ENCODE measurements at places on chromosomes 7 and 10.

DNA sequence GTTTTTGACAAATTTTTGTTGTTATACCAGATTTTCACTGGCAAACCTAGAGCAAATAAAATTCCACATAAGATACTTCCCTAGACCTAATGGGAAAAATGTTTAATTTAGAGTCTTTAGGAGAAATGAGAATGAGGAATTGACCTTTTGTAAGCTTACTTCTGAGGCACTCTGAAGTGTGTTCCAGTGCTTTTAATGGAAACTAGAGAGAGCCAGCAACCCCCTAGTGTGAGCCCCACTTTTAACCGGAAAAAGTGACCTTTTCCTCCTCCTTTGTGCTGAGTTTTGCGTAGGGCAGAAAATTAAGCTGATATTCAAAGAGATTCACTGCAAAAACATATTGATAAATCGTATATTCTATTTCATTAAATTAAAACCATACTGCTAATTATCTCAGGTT is 5.2 kb downstream of the IKZF1 start:
- no peak for DNase-seq

DNA sequence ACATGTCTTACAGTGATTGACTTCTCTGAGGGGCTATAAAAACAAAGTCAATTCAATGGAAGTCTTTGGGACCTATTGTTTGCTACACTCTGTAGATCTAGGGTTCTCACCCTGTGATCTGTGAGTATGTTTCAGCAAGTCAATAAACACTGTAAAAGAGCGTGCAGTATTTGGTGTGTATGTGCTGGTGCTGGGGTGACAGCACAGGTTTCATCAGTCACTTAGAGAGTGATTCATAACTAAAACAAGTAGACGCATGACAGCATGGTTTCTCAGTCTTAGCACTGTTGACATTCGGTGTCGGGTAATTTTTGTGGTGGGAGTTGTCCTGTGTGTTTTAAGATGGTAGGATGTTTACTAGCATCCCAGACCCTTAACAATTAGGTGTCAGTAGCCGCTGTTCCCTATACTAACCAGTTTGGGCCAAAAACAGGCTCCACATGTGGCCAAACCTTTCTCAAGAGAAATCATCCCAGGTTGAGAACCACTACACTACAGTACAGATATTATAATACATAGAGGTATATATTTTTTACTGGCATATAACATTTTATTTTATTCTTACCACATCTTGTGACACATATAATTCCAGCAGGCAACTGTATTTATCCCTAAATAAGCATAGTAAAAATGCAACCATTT is 411.8 kb downstream of the ARL4A start:
- DNase-seq: no peak

GRCh38 chr10:117609095-117609795 is 66.7 kb downstream of the EMX2 start:
- DNase-seq: peak; percentile 25

DNA sequence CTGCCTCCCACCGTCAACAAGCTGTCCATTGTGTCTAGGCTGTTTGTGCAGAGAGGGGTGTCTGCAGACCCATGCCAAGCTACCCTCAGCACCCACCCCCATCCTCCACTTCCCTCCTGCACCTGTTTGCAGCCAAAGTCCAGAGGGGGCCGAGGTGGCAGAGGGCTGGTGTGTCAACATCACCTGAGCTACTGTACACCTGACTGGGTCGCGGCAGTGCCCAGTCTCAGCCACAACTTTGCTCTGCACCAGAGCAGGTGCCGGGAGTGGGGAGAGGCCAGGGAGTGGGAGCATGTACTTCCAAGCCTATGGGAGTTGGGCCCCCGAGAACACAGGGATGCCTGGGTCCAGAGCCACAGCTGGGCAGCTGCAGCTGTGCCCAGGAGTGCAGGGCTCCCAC is 93.1 kb downstream of the AUTS2 start:
- DNase-seq: no peak

GRCh38 chr7:100486753-100487446 is 3.2 kb downstream of the NYAP1 start:
- peak; percentile 22 for DNase-seq

- peak; percentile 30 for DNase-seq
Observed at GRCh38 chr10:119724593-119725516, 995 bp upstream of the INPP5F start.

- DNase-seq: no peak
Observed at GRCh38 chr10:133441780-133442179, 12.0 kb upstream of the SCART1 start.

DNA sequence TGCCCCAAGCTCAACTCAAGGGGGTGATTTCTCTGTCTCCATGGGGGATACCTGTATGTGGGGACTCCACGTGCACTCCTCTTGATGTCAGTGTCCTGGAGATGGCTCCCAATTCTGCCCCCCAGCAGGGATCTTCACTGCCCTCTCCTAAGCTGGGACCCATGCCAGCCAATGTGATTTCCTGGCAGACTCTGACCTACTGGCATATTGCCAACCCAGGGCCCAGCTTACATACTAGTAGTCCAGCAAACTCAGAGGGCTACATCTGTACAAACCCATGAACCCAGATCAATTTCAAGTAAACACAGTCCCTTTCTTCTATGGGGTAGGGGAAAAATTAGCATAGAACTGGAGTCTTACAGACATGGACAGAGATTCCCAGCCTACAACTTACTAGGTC is 26.2 kb upstream of the BMPR1A start:
- DNase-seq: no peak

DNA sequence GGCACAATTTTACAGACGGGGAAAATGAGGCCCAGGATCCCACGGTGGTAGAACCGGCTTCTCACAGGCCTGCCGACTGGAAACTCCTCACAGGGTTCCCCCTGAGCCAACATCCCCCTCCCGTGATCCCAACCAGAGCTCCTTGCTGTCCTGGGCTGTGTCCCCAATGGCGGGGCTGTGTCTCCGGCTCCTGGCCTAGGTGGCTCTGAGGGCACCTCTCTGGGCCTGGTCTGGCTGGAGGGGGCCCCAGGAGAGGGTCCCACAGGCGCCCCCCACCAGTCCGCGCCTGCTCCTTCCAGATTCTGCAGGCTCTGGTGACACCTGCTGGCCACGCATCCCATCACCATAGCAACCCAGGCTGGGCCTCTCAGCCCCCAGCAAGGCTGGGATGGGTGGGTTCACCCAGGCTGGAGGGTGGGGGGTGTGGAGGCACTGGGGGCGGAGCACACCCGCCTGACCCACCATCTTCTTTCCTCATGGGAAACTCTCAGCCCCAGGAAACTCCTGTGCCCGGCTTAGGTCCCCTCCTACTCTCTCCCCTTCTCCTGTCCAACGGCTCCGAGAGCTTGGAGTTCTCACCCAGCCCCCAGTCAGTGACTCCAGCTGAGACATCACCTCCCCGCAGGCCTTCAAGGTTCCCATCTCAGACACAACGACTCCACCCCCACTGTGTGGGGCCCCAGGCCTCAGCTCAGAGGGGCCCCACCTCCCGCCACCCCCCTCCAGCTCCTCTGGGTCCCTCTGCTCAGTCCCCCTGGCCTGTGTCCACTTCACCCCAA is 27.1 kb upstream of the TNRC18 start:
- peak; percentile 31 for DNase-seq

DNA sequence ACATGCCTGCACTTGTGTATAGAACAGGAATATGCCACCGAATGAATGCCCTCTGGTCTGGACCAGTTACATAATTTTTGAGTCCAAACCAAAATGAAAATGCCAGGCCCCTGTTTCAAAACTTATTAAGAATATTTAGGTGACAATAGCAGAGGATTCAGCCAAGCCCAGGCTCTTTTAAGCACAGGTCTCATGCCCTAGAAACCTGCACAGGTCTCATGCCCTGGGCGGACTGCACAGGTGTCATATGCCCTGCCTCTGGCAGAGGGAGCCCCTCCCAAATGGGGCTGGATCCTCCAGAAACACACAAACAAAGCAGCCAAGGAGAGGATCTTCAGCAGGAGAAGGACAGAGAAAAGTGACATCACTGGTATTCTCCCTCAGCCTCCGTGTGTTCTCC is 605.4 kb upstream of the NRP1 start:
- no peak for DNase-seq

DNA sequence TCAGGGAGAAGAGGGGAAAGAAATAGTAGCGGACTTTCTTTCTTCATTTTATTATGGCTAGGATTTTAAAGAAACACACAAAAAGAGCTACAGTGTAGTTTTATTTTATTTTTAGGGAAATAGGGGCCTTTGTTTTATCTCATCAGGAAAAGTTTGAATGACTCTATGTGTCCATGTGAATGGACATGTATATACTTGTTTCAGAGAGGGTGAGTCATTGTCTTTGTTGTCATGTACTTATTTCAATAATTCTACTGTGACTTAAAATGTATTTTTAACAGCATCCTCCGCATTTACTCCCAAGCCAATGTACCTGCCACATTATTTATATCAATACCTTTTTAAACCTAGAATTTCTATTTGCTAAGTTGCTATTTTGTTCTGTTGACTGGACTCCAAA is 569.5 kb downstream of the SORCS3 start:
- DNase-seq: no peak

DNA sequence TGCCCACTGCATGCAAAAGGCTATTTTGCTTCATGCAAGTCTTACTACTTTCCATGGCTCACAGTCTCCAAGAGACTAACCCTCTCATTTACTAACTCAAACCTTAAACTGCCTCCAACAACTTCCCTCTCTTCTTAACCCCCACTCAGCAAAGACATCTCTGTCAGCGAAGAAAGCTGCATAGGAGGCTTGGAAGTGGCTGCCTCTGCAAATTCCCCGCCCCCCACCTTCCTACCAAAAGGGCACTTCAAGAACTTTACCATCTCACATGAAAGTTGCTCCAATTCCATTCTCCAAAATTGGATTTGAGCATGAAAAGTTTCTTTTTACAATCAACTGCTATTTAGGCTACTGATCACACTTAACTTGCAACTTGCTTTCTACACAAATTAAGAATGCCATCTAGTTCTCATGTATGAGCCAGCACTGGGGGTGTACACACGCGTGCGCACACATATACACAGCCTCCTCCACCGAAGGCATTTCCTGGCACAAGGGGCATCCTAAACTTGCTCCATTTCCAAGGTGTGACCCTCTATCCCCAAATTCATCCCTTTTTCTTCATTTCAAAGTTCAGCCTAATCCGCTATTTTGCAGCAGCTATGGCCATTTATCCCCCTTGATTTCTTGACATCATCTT is 1.8 kb downstream of the CCDC6 start:
- DNase-seq: no peak

- DNase-seq: no peak
Observed at GRCh38 chr7:12422554-12423320, 19.1 kb upstream of the VWDE start.

DNA sequence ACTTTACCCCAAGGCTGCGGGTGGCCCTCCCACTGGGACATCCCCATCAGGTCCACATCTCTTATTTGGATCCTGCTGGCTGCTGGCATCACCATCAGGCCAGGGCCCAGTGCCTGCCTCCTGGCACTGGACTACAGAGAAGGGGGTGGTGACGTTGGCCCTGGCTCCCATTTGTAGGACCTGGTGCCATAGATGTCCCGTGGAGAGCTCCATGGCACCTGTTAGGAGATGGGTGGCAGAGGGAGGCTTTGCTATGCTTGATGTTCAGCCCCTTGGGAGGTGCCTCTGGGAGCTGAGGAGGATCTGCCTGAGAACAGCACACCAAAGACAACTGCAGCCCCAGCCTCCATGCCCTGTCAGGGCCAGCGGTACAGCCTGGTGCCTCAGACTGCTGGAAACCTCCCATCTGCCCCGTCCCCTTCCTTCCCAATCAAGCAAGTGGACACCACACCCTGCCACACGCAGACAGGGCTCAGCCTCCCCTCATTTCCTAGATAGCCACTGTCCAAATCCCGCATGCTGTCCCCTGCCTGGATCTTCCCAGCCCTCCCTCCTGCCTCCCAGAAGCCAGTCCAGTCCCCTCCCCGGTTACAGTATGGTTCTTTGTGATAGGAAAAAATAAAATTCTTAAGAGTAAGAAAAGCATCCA is 230.0 kb upstream of the GRB10 start:
- DNase-seq: no peak

- DNase-seq: no peak
Observed at GRCh38 chr7:33882950-33883670, 22.2 kb upstream of the BMPER start.

DNA sequence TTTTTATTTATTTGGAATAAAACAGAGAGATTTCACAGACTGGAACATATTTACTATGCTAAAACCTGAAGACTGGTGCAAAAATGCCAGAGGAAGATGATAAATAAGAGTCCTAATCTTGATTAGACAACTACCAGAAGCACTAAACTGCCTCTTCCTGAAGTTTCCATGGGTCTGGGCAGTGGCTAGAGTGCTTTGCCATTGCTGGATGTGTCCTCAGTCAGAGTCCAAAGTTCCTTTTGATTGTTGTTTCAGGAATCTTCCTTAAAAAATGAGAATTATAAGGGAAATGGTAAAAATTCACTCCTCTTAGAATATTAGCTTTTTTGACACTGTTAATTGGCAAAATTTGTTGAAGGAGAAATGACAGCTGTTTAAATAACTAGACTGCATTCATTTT is 86.3 kb upstream of the AHR start:
- no peak for DNase-seq

DNA sequence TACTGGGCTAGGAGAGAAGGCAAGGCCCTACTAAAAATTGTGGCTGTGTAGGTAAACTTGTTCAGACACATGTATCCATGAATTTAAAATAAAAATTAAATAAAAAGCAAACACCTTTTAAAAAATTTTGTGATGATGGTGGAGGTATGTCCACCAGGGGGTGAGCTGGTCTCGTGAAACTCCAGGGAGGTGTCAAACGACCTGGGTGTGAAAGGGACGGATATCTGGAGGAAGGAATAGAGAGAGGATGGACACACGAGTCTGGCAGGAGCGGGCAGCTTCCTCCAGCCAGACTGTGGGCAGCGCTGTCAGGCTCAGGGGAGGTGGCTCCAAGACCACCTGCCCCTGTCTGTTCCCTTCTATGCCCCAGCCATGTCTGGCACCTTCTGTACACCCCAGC is 34.8 kb upstream of the DMBT1 start:
- DNase-seq: no peak

- DNase-seq: no peak
Observed at GRCh38 chr10:113235508-113235907, 285.5 kb downstream of the TCF7L2 start.

DNA sequence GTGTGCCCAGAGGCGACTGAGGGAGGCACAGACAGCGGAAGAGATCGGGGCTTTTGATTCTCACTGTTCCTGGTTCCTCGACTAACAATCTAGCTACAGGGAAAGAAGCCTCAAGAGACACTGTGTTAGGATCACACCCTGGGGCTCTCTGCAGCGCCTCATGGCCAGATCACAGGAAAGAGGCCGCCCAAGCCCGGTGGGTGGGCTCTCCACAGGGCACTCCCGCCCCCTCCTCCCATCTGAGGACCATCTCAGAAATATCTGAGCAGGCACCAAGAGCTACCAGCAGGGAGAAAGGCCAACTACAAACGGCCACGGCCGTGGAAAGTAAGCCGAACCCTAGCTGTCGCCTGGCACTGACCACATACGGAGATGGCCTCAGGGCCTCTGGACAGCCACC is 224.2 kb downstream of the MLLT10 start:
- no peak for DNase-seq

GRCh38 chr7:43700059-43700501 is 29.2 kb downstream of the COA1 start:
- peak; percentile 50 for DNase-seq

- no peak for DNase-seq
Observed at GRCh38 chr10:125531465-125531864, 151.5 kb downstream of the TEX36 start.

Measured in NCI-H526 treated with DMSO at 0.1 percent for 48 hours (cell line).